CD4-positive, alpha-beta T cell treated with Interleukin-10 for 1 hour (primary cell): ENCODE measurements at places on chromosomes 7 and 10.

GRCh38 chr10:80760914-80761371 is 223.2 kb downstream of the SH2D4B start:
- DNase-seq: no peak

DNA sequence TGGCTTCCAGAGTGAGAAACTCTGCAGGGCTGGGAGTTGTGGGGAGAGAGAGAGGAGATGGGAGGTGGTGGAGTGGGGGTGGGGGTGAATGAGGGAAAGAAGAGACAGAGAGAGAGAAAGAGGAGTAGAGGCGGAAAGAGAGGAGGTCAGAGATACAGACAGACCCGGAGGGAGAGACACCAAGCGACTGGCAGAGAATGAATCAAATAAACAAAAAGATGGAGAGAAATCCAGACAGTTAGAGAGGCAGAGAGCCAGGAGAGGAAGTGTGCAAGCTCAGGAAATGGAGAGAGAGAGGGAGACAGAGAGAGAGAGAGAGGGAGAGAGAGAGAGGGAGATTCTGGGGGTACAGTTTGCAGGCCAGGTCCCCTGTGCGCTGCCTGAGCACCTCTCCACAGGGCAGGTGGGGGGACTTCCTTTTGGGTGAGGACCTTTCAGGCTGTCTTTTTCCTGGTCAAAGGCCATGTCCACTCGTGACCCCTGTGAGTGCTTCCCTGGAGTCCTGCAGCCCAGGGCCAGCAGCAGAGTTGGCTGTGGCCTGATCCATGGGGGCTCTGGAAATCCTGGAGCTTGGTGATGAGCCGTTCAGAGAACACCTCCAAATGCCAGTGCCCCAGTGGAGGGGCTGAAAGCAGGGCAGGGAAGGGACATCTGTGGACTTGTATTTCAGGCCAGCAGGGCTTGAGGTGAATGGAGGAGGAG is 25.0 kb upstream of the PCBD1 start:
- DNase-seq: no peak

DNA sequence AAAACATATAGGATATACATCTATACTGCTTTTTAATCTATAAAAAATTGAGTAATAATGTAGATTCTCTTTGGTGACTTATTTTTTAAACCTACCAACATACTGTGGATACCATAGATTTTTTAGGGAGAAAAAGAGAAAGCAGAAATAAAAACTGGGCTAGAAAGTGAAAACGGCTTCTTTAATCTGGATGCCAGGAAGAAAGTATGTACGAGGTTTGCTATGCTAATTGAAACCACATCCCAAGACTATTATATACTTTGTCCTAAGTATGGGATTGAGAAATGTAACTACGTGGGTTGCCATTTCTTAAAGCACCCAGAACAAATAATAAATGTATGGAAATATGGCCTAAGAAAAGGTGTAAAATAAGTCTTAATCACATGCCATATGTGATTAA is 129.0 kb upstream of the NFE2L3 start:
- DNase-seq: no peak

DNA sequence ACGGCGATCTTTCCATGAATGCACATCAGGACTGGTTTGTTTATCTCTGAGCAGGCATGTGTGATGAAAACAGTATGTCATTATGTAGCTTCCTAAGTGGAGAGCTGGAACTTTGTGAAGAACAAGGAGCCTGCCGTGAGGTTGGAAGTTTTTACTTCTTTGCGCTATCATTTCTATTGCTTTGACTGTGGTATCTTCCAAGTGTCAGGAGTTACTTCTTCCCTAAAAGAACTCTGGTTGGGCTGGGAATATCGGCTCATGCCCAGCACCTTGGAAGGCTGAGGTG is 167.4 kb upstream of the AHR start:
- no peak for DNase-seq

GRCh38 chr7:25664593-25664992 is 436.3 kb upstream of the NPVF start:
- DNase-seq: no peak

DNA sequence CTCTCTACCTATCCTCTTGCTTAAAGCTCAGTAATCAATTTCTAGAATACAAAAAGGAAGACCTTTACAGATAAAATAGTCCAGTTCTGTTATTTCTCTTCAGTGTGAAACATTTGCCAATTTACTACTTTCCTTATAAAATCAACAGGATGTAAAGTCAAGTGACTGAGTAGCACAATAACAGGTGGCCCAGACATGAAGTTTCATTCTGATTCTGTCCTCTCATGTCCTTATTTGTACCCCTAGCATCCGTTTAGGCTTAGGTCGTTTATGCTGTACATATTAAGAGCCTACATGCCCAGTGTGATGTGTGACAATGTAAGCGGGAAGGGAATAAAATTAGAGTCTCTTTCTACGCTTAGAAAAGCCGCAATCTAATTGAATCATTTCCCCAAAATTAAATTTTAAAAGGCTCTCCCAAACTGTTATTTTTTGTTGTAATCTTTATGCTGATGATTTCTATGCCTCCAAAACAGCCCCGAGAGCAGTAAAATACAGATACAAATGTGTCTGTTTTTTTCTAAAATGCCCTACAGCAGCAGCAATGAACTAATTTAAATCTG is 29.1 kb downstream of the EPC1 start:
- peak; percentile 41 for DNase-seq

- DNase-seq: no peak
Observed at GRCh38 chr10:79431428-79431827, 14.0 kb downstream of the ZCCHC24 start.

DNA sequence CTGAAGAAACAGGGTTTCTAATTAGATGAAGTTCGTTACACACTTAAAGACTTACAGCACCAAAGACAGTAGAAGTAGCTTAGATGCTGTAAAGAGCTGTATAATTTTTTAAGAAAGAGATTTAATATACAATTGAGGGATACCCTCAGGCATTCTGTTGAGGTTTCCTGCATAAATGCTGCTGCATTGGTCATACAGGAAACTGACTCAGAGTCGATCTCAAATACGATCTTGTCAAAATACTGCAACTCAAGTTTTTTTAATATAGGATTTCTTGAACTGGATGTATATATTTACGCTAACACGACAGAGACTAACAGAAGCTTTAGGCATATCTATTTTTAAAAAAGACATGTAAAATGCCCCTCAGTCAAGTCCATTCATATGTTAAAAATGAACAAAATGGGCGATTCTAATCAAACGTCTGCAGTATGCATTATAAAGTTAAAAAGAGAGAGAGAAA is 2.4 kb upstream of the ARID5B start:
- peak; percentile 55 for DNase-seq

- no peak for DNase-seq
Observed at GRCh38 chr10:4260483-4261124, 475.6 kb upstream of the KLF6 start.

GRCh38 chr7:510782-511281 is 8.8 kb downstream of the PDGFA start:
- no peak for DNase-seq

DNA sequence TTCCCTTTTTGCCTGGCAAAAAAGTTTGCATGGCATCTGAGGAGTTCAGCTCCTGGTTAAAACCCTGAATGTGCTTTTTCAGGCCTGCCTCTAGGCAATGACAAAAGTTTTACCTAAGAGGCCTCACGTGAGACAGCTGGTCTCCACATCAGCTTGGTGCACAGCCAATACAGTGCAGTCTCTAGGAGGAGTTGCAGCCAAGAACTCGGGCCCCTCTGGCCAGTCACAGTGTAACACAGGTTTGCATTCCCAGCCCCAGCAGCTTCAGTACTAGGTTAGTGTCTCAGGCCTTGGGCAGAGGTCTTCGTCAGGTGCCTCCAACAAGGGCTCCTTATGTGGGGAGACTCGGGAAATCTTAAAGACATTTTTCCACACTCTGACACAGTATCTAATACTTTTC is 771.7 kb downstream of the SORCS1 start:
- no peak for DNase-seq

- no peak for DNase-seq
Observed at GRCh38 chr7:70432567-70433001, 699.4 kb upstream of the GALNT17 start.

DNA sequence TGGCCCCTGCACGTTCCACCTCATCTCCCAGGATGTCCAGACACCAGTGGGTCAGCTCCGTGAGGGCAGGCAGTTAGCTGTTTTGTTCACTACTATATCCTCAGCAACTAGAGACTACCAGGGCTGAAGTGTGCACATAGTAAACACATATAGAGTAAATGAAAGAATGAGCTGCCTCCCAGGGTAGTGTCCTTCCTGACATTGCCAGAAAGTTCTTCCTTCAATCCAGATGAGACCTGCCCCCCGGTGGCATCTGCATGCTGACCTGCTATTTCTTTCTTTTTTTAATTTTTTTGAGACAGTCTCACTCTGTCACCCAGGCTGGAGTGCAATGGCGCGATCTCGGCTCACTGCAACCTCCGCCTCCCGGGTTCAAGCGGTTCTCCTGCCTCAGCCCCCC is 14.0 kb upstream of the ARPC1A start:
- no peak for DNase-seq

GRCh38 chr10:69464801-69465401 is 13.6 kb downstream of the TSPAN15 start:
- DNase-seq: peak; percentile 32

DNA sequence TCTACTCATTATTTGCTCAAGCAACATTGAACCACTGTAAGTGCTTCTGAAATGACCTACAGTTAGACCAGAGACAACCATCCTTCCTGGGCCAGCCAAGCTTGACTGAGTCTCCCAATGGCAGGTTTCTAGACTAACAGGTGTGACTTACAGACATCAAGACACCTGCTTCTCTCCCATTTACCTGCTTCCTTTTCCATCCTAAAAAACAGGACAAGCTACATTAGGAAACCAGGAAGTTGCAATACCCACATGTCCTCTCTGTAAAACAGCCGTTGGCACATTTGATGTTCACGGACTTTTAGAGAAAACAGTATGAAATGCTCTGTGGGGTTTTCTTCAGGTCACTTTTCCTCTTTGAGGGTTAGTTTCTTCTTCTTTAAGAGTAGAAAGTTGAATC is 4.0 kb downstream of the HECW1 start:
- no peak for DNase-seq

- no peak for DNase-seq
Observed at GRCh38 chr7:106731646-106732444, 70.9 kb upstream of the CCDC71L start.

DNA sequence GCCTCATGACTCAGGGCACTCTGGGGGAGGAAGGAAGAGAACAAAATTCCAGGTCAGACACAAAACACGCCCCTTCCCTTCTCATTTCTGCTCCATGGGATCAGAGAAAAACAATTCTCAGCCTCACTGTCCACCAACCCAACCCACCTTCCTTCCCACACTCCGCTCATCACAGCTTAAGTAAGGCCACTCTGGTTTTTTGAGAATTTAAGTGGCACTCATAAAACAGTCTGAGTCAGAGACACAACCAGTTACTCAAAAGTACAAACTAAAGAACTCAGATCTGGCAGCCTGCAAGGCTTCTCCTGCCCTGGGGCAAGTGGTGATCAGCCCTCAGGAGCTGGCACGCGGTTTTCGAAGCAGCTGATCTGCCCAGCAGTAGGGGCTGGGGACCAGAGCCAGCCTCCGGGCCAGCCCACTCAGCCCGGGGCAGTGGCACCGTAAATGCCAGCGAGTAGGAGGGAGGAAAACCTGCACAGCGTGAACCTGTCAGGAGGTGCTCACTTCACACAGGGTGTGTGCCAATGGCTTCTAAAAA is 39.1 kb upstream of the ABLIM1 start:
- DNase-seq: no peak

GRCh38 chr10:80509403-80510161 is 28.1 kb upstream of the SH2D4B start:
- no peak for DNase-seq

DNA sequence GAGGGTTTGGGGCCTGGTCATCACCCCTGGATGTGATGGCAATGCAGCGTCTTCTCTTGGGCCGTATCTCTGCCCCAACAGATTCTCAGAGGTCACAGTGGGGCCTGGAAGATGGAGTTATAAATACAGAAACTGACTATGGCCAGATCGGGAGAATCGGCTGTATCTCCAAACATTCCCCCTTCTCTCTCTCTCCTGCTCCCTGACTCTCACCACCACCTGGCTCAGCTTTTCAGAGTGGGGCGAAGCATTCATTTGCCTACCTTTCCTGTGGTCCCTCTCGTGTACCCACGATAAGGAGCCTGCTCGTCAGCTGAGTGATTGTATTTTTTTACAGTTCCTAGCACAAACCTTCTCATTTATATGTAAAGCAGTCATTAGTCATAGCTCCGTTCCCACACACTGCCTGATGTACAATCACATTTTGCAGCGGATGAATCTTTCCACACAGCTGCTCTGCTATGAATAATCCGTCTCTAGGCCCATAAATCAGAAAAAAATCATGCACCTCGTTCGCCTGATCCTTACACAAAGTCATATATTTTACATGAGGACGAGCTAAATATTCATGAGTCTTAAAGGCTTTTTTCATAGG is 23.2 kb upstream of the BTRC start:
- DNase-seq: no peak

- no peak for DNase-seq
Observed at GRCh38 chr10:26612151-26612915, 85.2 kb upstream of the PDSS1 start.

DNA sequence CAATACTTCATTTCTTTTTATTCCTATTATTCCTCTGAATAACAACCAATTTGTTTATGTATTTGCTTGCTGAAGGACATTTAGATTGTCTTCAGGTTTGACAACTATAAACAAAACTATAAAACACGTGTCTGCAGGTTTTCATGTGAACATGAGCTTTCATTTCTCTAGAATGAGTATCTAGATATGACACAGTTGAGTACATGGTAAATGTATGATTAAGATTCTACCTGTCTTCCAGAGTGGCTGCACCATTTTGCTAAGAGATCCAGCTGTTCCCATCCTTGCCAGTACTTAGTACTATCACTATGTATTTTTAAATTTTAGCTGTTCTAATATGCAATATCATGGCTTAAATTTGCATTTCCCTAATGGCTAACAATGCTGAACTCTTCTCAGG is 10.1 kb downstream of the MCMBP start:
- DNase-seq: no peak

- DNase-seq: no peak
Observed at GRCh38 chr10:65892284-65892683, 1033.6 kb upstream of the LRRTM3 start.

DNA sequence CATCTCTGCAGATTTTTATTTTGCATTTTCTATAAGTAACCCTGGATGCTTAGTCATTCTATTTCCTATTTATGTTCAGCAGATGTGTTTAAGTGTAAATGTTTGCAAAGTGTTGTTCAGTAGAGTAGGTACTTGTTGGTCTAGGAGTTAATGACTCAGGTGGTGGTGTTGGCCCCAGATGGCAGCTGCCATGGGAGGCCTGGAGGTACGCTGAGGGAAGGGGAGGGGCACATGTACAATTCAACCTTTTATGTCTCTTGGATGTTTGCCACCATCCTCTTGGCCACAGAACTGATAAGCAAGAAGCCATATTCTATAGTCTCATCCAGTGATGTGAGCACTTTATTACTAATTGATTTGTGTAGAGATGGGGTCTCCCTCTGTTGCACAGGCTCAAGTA is 68.1 kb upstream of the SLC39A12 start:
- DNase-seq: no peak
